COLO829 (cell line): ENCODE measurements at places on chromosomes 3 and 15.

GRCh38 chr3:73611176-73611575, 13.6 kb downstream of the PDZRN3 start:
- peak; percentile 79 for DNase-seq

- DNase-seq = no peak
Measured at GRCh38 chr15:40584191-40584590, 9.9 kb upstream of the KNL1 start.

- peak; percentile 12 for DNase-seq
Measured at GRCh38 chr3:89113893-89114840, 6.7 kb downstream of the EPHA3 start.

DNA sequence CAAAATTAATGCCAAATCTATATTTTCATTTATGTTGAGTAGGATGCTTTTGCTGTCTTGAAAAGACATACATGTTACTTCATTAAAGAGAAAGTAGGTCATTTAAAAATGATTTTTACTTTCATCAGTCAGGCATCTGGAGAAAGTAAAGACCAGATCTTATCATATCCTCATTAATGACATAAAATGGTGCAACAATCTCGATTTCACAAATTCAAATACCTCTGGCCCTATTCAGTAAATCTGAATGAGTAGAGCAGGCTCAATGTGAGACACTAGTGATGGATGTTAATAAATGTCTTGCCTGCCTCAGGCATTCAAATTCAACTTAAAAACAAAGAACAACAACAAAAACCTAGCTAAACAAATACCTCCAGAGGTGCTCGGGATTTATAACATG, 714.1 kb downstream of the NAALADL2 start:
- DNase-seq = no peak

DNA sequence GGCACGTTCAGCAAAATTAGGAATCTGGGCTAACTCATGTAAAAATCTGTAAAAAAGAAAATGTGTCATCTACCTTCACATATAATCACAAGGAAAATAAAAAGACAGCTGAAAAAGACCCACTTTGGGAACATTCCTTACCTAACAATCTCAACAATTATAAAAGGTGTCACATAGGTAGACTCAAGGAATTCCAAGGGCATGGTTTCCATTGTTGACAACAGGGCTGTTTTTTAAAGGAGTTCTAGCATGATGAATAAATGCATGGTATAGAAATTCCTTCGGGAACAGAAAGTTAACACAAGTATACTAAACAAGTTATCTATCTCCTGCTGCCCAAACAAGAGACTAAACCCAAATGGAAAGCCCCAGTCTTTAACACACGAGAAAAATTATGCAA, 184.2 kb downstream of the GREM1 start:
- no peak for DNase-seq

DNA sequence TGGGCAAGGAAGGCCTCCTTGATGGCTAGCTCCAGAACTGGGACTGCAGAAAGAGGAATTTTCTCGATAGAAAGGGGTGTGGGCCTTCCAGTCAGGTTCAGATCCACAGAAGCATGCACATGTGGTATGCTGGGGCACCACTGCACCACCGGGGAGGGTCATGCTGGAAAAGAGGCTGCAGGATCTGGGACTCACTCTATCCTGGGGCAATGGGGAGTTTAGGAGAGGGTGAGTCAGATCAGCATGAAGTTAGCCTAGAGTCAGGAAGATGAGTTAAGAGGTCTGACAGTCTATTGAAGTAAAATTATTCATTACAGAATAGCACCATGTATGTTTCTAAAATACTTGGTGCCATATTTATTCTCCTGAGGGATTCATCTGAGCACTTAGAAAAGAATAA, 130.2 kb upstream of the TOPAZ1 start:
- DNase-seq = no peak

- DNase-seq = no peak
Measured at GRCh38 chr3:194206320-194206719, 70.4 kb downstream of the HES1 start.

DNA sequence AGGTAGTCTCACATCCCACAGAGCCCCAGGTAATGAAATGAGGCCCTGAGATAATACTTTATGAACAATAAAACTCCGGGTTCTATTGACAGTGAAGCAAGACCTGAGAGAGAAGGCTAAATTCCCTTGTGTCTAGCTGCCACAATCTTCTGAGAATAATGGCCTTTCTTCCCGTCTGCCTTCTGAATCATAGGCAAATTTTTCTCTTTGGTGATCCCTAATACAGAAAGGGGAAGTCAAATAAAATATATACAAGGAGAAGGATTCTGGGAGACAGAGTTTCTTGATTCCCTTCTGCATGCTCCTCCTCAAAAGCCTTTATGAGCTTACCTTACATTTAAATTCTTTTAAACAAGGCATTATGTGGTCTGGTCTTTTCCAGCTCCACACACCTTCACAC, 29.9 kb upstream of the CCR2 start:
- DNase-seq = no peak

- DNase-seq = no peak
Measured at GRCh38 chr3:157452097-157452496, 15.4 kb downstream of the PTX3 start.

- no peak for DNase-seq
Measured at GRCh38 chr3:197420115-197420514, 121.7 kb upstream of the DLG1 start.

DNA sequence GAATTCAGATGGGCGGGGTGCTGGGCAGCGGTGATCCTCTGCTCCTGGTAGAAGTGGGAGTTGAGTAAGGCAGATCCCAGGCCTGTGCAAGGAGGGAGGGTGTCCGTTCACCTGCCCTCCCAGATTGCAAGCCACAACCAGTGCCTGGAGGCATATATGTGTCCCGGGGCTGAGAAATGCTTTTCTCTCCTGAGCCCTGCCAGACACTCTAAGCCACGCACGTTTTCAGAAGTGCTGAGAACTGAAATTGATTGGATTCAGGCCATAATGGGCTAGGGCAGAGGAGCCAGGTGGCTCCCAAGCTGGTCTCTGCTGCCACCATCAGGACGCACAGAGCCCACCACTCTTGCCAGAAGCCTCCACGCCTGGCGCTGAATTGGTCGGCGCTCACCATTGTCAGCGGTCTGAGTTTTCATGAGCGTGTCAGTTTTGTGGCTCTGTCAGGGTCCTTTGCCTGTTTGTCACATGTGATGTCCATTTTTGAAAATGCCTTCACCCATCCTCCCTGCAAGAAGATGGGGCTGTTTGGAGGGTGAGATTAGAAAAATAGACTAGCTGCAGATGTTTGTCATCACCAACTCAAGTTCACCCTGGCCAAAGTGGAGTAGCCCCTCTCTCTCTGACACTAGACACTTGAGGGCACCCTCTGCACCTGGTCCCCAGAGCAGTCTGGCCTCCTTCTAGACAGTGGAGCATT, 15.4 kb upstream of the BFSP2 start:
- peak; percentile 53 for DNase-seq

DNA sequence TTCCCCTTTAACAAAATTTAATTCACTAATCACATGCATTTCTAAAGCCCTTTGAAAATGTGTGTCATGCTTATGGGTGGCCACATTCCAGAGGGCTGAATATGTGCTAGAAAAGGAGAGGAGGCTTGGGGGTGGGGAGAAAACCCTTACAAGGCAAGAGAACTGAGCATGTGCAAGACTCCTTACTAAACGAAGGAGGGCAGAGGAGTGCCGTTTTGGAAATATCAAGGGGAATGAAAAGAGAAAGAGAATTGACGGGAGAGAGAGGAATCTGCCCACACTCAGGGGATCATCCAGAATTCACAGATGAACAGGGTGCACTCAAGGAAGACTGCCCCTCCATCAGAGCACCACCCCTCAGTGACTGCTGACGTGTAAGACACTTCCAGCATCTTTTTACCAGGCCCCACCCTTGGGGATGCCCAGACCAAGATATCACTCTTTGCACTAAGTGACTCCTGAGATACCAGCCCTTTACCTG, 37.9 kb upstream of the TSC22D2 start:
- DNase-seq = peak; percentile 91

DNA sequence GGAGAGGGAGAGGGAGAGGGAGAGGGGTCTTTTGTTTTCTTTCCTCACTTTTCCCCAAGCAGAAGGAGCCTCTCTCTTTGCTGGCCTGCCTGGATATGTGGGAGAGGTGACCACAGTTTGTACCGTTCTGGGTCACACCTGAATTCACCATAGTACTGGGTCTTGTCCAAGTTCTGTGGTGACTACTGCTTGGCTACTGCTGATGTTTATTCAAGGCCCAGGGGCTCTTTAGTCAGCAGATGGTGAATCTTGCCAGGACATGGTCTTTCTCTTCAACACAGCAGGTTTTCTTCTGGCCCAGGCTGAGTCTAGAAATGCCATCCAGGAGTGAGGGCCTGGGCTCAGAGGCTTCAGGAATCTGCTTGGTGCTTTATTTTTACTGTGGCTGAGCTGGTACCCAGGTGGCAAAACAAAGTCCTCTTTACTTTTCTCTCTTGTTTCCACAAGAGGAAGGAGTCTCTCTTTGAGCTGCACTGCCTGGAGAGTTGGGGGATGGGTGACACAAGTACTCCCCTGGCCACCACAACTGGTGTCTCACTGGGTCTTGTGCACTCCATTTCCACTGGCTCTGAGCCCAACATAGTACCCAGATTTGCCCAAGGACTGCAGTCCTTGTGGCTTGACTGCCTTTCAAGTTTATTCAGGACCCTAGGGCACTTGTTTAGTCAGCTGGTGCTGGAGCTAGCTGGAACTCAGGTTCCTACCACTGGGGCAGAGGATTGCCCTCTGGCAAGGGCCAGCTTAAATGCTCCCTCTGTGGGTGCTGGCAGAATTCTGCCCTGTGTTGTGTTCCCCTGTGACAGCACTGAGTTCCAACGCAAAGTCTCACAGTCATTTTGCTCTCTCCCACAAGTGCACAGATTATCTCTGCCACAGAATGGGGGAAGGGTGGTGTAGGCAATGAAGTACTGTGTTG, 16.8 kb upstream of the CCNDBP1 start:
- no peak for DNase-seq

DNA sequence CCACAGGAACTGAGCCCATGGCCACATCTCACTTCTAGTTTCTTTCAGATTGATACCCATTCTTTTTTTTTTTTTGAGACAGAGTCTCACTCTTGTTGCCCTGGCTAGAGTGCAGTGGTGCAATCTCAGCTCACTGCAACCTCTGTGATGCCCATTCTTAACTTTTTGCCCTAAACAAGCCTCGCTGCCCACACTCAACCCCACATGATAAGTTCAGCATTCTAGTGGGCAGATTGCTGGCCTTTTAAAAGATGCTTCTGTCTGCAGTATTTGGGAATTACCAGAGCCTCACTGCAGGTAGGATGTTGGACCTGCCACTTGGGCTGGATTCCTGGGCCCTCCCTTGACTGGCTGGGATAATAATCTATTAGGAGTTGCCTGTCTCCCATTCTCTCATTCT, 51.0 kb downstream of the TRANK1 start:
- DNase-seq = no peak

GRCh38 chr15:80437334-80437891, 33.2 kb downstream of the ARNT2 start:
- DNase-seq = no peak

- DNase-seq = peak; percentile 58
Measured at GRCh38 chr3:125116311-125117080, 60.7 kb upstream of the HEG1 start.

- no peak for DNase-seq
Measured at GRCh38 chr15:79682285-79682684, 214.5 kb downstream of the MTHFS start.

- no peak for DNase-seq
Measured at GRCh38 chr3:152061296-152061695, 187.9 kb downstream of the SUCNR1 start.

GRCh38 chr3:140494970-140495369, 182.9 kb upstream of the TRIM42 start:
- DNase-seq = no peak

DNA sequence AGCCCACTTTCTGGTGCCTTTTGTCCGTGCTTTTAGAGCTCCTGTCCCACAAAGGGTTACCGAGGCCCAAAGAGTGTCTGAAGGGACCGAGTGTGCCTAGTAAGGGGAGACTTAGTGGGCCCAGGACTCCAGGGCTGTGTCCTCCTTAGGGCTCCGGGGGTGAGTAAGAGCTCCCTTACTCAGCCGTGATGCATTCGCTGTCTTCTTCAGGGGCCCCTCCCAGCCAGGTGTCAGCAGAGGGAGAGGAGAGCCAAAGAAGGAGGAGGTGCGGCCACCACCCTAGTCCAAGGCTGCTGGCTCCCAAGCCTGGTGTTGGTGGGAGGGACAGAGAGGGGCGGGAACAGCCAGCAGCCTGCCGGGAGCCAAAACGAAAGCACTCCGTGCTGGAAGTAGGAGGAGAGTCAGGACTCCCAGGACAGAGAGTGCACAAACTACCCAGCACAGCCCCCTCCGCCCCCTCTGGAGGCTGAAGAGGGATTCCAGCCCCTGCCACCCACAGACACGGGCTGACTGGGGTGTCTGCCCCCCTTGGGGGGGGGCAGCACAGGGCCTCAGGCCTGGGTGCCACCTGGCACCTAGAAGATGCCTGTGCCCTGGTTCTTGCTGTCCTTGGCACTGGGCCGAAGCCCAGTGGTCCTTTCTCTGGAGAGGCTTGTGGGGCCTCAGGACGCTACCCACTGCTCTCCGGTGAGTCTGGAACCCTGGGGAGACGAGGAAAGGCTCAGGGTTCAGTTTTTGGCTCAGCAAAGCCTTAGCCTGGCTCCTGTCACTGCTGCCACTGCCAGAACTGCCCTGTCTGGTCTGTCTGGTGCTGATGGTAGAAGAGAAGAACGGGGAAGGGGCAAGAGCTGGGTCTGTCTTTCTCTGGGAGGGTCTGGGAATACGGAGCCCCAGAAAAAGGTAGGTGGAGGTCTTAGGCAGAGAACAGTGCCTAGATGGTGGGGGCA, at the start of gene IL17RC:
TSS of gene IL17RC (plus strand) at position 365 of the 947 bp plus-strand sequence. CDS start at position 583, 218 bp downstream.
- peak; percentile 54 for DNase-seq

- DNase-seq = no peak
Measured at GRCh38 chr3:120503727-120504616, 53.2 kb upstream of the FSTL1 start.

DNA sequence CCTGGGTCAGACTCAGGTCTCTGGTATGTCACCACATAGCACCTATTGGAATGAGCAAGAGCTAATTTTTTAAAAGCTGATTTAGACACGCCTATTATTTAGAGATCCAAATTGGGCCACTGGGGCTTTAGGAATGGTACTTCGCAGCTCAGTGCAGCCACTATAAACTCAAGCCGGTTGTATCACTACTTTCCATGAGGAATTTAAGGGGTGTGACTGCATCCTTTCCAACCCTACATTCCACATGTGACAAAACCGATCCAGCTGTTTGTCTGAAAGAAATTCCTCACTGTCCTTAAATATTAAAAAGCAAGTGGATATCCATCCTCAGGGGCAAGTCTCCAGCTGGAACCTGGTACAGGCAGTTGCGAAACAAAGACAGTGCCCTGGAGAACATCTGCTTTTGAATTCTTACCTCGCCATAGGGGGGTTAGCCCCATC, 12.8 kb downstream of the VGLL3 start:
- DNase-seq = no peak

- peak; percentile 35 for DNase-seq
Measured at GRCh38 chr15:63186065-63186464, 3.3 kb upstream of the RAB8B start.

GRCh38 chr3:126704494-126705214, 614 bp downstream of the CHCHD6 start:
- DNase-seq = no peak

DNA sequence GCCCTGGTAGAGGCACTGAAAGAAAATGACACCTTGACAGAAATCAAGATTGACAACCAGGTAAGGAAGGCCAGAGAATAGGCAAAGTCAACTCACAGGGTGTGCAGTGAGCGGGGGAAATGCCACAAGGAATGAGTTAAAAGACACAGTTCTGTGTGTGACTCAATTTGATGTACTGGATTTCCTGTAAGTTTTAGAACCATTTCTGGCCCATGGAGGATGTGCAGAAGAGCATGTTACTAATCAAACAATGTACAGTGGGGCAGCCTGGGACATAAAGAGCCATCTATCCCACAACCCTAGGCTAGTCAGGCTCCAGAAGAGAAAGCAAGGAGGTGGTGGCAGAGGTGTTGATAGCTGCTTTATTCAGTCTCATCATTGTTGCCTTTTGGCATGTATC, 31.2 kb upstream of the TMOD3 start:
- DNase-seq = no peak
